Activated CD4-positive, CD25-positive, alpha-beta regulatory T cell treated with anti-CD3 and anti-CD28 coated beads, Interleukin-2, amount 50 U/mL, for 24 hours (primary cell): ENCODE measurements at places on chromosomes 6 and 20.

GRCh38 chr20:58598211-58599015 is 52.7 kb upstream of the STX16 start:
- ATAC-seq: no peak

GRCh38 chr20:16385891-16386290 is 187.4 kb downstream of the KIF16B start:
- ATAC-seq: no peak

GRCh38 chr6:11702089-11702488 is 76.5 kb downstream of the ADTRP start:
- no peak for ATAC-seq

- no peak for ATAC-seq
Observed at GRCh38 chr6:18748314-18748713, 361.2 kb downstream of the RNF144B start.

- no peak for ATAC-seq
Observed at GRCh38 chr6:3584606-3585005, 127.8 kb upstream of the SLC22A23 start.

GRCh38 chr6:140001005-140001404 is 626.6 kb upstream of the CITED2 start:
- no peak for ATAC-seq

- ATAC-seq: no peak
Observed at GRCh38 chr6:115999235-115999634, 61.5 kb downstream of the FRK start.

DNA sequence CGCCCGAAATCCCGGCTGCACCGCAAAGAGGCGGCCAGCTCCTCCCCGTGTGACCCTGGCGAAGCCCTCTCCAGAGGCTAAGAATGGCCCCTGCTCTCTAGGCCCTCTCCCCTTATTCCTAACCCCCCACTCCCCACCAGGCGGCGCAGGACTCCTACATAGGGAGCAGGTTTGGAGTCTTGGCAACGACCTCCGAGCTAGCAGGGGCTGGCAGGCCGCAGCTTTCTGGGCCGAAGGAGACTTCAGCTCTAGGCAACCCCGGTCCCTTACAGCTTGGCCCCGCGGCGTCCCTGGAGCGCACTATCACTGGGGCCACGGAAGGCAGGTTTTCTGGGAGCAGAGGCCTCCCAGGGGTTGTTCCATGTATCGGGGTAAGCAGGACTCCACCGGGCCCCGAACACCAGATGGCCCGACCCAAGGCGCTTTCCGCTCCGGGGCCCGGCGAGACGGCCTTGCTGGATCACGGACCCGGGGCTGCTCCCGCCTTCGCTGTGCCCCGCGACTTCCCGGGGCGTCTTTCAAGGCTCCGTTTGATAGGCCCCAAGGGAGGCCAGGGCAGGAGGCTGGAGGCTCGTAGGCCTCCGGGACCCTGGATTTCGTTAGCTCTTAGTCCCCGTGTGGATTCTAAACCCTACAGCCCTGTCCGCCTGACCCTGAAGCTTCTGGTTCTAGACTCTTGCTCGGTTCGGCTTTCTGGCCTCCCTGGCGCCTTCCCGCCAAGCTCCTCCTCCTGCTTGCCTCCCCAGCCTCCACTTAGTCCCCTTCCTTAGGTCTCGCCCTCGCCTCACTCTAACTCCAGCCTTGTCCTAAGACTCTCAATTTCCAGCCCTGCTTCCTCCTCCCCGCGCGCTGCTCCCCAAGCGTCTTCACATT is 1.9 kb downstream of the SLC32A1 start:
- peak; percentile 37 for ATAC-seq

DNA sequence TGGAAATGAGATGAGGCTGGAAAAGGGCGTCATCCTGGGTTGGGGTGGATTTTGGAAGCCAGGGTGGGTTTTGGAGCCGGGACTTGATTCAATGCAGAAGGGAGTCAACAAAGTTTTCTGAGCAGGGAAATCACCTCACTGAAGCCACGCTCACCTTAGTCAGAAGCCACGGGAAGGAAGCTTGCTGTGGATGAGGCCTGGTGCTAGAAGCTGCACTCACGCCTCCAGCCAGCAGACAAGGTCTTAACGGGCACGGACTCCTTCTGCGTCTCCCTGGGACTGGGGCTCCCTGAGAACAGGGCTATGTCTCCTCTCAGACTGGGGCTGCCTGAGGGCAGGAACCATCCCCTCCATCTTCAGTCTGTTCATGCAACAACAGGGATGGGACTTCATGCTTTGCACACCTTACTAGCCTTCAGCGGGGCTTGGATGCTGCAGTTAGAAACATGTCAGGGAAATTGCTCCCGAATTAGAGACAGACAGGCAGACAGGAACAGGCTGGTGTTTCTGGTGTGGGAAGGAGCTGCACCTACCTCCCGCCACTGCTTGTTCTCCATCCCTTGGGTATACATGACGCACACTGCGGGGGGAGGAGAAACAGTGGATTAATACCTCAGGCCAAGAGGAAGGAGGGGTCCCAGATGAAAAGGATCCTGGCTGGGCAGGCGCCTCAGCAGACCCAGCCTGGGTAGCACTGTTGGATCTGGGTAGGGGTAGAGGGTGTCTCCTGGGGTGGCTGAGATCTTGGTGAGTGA is 17.5 kb downstream of the CPNE5 start:
- no peak for ATAC-seq

- no peak for ATAC-seq
Observed at GRCh38 chr6:36999751-37000125, 5.7 kb upstream of the FGD2 start.

- ATAC-seq: no peak
Observed at GRCh38 chr6:111791415-111791814, 81.8 kb downstream of the FYN start.

DNA sequence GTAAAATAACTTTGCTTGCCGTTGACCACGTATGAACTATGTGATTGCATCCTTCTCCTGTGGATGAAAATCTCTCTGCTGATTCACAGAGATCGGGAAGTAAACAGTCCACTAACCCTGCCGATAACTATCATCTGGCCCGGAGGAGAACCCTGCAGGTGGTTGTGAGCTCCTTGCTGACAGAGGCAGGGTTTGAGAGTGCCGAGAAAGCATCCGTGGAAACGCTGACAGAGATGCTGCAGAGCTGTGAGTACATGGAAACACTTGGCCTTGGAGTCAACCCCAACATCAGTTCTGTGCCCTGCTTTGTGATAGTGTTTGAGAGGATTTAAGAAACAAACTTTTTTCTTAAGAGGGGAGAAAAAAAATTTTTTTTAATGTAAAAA is 937 bp downstream of the TAF8 start:
- no peak for ATAC-seq

- no peak for ATAC-seq
Observed at GRCh38 chr6:54320871-54321270, 12.6 kb downstream of the TINAG start.
